ENCODE measurements at places on chromosomes 11 and 22.

DNA sequence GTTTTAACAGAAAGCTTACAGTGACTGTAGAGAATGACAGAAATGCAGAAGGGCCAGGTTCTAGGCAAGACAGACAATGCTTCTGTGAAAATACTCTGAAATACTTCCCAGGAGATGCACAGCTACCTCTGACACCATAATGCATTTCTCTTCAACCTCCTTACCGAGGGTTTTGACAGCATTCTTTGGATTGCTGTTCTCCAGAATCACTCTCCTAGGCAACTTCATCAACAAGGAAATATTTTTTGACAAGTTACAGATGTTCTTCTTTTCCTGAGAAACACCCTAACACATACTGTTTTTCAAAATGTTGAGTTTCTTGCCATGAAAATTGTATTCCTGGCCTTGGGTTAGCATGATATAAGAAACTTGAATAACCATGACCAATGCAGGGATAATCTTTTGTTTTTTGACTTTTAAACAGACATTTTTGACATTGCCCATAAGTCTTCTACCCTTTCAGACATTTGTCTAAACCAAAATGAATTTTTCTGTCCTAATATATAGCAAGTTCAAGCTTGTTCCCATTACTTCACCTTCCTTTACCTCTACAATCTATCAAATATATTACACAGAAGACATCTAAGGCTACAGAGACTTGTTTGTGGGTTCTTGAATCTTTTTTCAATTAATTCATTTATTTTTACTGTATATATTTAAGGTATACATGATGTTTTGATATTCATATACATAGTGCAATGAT is 108.1 kb downstream of the CCDC34 start:
- DNase-seq = no peak

DNA sequence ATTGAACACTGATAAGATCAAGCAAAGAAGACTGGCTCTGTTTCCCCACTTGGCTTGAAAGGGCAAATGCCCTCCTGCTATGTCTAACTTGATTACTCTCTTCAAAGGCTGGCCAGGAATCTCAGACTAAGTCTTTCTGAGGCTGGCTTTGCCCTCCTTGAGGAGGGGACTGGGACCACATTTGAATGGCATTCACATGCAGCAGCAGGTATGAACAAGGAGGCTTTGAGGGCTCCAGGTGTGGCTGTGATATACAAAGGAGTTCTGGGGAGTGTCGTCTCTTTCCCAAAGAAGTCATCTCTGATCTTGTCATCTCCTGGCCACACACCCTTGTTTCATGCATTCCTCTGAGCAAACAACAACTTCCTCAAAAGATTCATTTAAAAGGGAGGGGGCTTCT is 130.8 kb downstream of the ARL14EP start:
- DNase-seq = no peak

DNA sequence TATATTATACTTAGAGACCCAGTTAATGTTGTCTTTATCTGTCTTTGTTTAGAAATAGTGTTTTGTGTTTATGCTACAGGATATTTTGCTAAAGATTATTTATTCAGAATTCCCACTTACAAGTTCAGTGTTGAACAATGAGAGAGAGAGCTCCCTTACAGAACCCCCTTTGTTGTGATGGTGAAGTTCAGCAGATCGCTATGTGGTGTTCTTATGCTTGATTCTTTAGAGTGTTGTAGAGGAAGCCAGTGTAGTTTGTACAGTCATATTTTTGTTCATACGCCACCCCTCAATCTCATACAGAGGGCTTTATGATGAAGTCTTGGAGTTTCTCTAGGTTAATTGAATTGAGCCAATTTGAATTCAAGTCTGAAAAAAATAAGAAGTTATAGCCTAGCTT is 150.2 kb downstream of the TMEM135 start:
- DNase-seq = no peak

- no peak for DNase-seq
These were observed 10.8 kb upstream of the MSANTD4 start for GRCh38 chr11:106032861-106033260.

DNA sequence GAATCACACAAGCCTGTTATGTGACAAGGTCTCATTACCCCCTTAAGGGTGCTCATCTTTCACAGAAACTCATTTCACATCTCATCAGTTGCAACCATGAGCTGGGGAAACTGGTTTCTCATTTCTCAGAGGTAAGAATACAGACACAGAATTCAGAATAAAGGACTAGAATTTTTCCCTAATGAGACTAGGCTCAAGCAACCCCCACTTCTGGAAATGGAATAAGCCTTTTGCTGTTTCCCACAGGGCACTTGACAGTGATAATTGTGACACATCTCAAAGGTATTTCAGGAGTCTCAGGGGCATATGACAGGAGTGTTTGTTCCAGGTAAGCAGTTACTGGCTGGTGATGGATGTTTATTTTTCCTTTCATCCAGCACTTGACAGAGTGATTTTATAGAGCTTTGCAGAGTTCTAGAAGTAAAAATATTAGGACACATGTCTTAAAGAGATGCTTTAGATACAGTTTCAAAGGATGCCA is 112.9 kb upstream of the DDI1 start:
- DNase-seq = no peak

GRCh38 chr22:45881524-45881875 is 95.5 kb downstream of the WNT7B start:
- no peak for DNase-seq

GRCh38 chr11:99534812-99535211 is 514.1 kb downstream of the CNTN5 start:
- DNase-seq = no peak

DNA sequence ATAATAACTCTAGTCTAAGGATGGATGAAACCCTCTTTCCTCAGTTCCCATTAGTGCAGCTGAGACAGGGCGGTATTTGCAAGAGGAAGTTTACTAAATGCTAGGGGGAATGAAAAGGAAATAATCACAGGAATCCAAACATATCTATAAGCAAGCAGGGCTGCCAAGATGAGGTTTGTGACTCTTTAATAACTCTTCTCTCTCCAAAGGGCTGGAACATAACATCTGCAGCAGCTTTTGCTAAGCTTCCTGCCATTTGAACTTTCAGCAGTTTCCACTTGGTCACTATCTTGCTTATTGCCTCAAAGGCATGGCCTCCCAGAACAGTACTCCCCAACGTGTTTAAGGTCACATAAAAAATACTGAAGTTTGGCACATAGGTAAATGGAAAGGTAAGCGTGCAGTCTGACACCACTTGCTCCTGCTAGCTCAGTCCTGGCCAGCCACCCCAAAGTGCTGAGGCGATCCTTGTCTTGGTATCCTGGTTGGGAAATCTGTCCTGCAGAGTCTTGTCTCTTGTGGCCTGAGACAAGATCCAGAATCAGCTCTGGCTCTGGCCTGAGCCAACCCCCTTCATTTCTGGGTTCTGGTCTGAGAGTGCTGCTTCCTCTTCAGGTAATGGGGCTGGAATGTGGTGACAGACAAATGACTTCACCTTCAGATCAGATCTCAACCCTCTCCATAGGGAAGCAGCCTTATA is 81.8 kb downstream of the KCNC1 start:
- DNase-seq = no peak

DNA sequence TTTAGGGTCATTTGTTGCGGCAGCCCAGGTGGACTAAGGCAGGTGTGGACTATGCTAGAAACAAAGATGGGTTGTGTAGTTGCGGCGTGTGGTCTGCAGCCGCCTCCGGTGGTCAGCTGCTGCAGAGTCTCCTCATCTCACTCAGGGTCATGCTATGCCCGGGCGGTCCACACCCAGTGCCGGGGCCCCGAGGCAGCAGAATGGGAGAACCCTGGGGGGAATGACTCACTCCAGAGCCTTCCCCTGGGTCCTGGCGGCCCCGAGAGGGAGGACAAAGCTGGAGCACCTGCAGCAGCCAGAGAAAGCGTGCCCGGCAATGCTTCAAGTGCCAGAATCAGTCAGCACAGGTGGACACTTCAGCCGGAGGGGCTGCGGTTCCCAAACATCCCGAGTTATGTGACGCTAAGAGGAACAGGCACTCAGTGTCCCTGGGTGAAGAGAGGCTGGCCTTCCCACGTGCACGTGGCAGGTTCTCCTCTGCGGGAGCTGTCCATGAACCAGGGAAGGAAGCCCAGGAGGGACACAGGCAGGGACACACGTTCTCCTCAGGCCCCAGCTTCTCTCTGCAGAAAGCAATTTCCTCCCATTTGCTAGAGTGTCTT is 289.6 kb upstream of the B3GAT1 start:
- no peak for DNase-seq

DNA sequence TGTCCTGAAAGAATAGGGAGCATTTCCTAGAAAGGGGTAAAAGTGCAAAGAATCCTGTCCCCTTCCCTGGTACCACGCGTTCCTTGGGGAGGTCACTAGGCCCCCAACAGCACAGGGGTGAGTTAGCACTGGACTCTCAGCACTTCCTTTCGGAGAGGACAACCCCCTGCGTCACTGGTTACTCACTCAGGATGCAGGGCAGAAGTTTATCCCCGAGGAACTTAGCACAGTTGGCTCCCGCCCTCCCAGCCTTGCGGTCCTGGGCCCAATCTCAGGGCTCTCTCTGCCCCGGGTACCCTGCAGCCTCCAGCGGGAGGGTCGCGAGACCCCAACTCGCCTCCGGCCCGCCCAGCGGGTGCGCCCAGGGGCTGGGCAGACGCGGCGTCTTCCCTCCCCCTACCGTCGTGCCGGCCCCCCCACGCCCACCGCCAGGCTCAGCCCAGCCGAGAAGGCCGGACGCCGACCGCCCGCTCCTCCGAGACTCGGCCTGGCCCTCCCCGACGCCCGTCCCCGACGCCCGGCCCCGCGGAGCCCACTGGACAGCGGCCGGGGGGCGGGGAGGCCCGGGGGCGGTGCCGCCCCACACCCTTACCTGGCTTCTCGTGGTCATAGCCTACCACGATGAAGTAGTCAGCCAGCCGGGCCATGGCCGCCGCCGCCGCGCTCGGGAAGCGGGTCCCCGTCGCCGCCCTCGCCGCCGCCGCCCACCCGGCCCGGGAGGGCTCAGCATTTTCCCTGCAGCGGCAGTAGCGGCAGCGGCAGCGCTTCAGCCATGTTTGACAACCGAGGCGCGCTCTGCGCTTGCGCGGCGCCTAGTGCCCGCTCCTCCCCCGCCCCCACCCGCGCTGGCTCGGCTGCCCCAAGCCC is at the start of gene SBF2:
Gene SBF2, minus strand, starts transcription at position 797 of the 867 bp plus-strand sequence. Its CDS starts 150 bp downstream, at position 647.
- DNase-seq = peak; percentile 75

- no peak for DNase-seq
These were observed 113.0 kb upstream of the CLMP start for GRCh38 chr11:123308077-123308476.

DNA sequence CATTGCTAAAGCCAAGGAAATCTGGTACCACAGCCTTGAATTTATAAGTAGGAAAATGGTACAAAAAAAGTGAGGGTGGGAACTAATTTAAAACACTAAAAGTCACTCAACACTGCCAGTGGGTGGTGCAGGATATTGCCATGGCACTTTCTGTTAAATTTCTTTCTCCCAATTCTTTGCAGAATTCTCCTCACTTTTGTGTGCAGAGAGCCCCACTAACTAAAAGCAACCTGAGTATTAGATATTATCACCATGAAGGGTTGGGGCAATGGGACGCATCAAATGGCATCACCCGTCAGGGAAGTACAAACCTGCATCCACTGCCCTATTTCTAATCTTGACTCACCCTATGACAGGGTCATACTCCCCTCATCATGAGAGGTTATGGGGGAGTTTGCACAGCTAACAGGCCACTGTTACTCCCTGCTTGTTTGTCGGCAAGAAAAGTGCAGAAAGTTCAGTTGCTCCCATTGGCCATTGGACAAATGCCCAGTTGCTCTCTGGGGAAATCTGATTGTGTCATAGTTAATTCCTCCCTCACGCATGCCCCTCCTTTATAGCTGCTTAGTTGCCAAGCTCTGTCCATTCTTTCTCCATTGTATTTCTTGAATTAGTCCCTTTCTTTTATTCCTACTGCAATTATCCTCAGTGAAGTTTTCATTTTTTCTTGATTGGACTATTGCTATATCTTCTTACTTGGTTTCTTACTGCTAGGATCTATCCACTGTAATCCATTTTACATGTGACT is 93.8 kb upstream of the BLID start:
- no peak for DNase-seq

All from activated CD4-positive, alpha-beta T cell treated with anti-CD3 and anti-CD28 coated beads, Interleukin-2, amount 50 U/mL, for 1 hour (primary cell).